ENCODE measurements at places on chromosomes 4 and X. TPM values are rescaled to one million over a fixed set of nuclear protein-coding genes. Genes with fewer than 3 reads are reported as not detected.

DNA sequence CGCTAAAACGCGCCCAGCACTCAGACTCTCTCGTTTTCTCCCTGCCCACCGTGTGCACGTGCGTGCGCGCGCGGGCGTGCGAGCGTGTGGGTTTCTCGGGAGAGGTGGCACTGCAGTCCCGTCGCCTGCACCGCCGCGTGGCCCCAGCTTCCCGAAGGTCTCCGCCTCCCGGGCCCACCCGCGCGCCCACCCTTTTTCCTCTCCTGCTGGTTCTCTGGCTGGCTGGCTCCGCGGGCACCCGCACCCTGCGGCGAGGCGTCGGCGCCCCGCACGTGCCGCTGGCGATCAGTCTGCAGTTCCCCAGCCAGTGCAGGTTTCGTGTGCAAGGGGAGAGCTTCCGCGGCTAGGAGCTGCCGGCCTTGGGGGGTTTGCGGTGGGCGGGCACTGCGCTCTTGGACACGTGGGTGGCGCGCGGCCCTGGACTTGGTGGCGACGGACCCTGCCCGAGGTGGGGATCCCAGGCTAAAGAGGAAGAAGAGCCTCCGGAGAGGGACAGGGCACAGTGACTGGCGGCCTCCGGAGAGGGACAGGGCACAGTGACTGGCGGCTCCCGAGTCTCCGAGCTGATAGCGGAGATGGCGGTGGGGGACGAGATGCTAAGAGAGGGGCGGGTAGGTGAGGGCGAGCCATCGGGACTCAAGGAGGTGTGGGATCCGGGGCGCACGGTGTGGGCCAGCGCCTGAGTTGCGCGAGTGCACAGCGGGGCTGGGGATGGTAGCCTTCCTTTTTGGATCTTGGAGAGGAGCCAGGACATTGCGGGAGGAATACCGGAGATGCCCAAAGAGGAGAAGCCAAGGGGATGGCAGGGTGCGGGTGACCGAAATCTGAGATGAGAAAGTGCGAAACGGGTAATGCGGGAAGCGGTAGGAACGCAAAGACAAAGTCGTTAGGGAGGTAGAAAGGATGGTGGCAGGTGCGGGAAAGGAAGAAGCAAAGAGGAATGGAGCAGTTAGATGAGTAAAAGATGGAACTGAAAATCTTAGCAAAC is at the start of gene FAM184B:
FAM184B (minus strand) TSS at position 322 of the 988 bp plus-strand sequence. CDS start 322 bp downstream, outside the sequence.
- DNase-seq = no peak
- no peaks in the 10 kb centered on the region for H3K36me3 ChIP-seq
- no peak within 1 kb of the TSS for H3K27ac ChIP-seq
- H3K4me1 ChIP-seq = peaks cover 4% of the 10 kb centered on the region

DNA sequence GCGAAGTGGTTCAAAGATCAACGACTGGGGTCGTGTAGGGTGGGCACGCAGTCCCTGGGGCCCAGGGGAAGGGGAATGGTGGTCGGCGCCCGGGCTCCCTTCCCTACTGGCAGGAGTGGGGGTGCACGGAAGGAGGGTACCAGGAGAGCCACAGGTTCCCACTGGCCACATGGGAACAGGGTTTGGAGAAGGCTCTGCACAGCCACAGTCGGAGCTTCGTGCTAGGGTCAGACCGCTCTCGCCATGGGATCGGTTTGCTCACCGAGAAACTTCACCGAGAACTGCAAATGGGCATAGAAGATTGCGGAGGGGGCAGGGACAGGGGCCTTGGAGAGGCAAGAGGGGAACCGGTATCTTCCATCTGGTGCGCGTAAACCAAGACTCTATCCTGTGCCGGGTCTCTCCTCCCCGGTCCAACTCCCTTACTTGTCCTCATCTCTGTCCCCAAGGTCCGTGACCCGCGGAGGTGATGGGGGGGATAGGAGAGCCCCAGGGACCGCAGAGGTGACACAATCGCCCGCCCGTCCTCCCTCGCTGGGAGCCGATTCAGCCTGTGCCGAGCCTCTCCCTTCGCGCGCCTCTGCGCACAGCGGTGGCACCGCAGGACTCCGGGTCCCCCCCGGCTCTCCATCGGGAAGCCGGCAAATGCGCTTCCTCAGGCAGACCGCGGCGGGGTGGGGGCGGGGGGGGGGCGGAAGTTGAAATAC is 1.0 kb downstream of the SCD5 start:
- H3K27me3 ChIP-seq = no peaks in the 10 kb centered on the region
- no peaks in the 10 kb centered on the region for H3K36me3 ChIP-seq
- no peak overlapping the region for H3K27ac ChIP-seq
- DNase-seq = no peak

- DNase-seq = no peak
- H3K27me3 ChIP-seq = no peaks in the 10 kb centered on the region
- no peak overlapping the region for H3K27ac ChIP-seq
- no peaks in the 10 kb centered on the region for H3K4me1 ChIP-seq
- H3K36me3 ChIP-seq = peaks cover 14% of the 10 kb centered on the region
- no peak overlapping the region for H3K4me3 ChIP-seq
Observed at GRCh38 chr4:526189-526909, 27.3 kb downstream of the PIGG start.

- DNase-seq = no peak
- H3K36me3 ChIP-seq = no peaks in the 10 kb centered on the region
- no peak overlapping the region for H3K27ac ChIP-seq
- no peaks in the 10 kb centered on the region for H3K4me1 ChIP-seq
- no peak overlapping the region for H3K4me3 ChIP-seq
Observed at GRCh38 chr4:13860126-13860525, 232.6 kb upstream of the BOD1L1 start.

- H3K27me3 ChIP-seq = no peaks in the 10 kb centered on the region
- H3K4me1 ChIP-seq = no peaks in the 10 kb centered on the region
- DNase-seq = no peak
- H3K4me3 ChIP-seq = no peak overlapping the region
Observed at GRCh38 chr4:8938137-8938536, 66.5 kb upstream of the HMX1 start.

CXorf51B gene
- total RNA-seq = not detected

BMX gene
- not detected for total RNA-seq

NXF2B gene
- total RNA-seq = not detected
